ENCODE measurements at places on chromosomes 2 and 18. TPM values are rescaled to one million over a fixed set of nuclear protein-coding genes. Genes with fewer than 3 reads are reported as not detected.

HES6 gene
- 25.8 TPM for total RNA-seq

CYTIP gene
- total RNA-seq, result 97.7 TPM

GRCh38 chr2:186721956-186722355 lies 28.1 kb downstream of the FAM171B start:
- no peaks in the 10 kb centered on the region for H3K4me1 ChIP-seq
- no peaks in the 10 kb centered on the region for H3K27me3 ChIP-seq
- no peak overlapping the region for H3K4me3 ChIP-seq
- DNase-seq, result peak; percentile 10

DNA sequence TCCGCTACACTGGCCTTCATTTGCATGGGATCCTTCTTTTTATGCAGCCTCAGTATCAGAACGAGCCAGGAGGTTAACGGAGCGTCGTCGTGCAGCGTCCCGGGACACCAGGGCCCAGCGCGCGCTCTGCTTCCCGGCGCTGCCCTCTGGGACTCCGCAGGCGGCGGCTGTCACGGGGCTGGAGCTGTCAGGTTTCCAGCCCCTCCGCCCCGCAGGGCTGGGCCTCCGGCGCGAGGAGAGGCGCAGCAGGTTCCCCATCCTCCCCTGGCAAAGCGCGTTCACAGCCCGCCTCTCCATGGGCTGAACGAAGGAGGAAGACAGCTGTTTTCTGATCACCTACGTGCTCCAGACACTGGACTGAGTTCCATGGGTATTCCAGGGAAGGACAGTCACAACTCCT lies 12.5 kb upstream of the PAX8 start:
- H3K4me1 ChIP-seq, result no peaks in the 10 kb centered on the region
- H3K27ac ChIP-seq, result no peak overlapping the region
- no peaks in the 10 kb centered on the region for H3K36me3 ChIP-seq
- H3K27me3 ChIP-seq, result no peaks in the 10 kb centered on the region
- H3K4me3 ChIP-seq, result no peak overlapping the region

- no peak overlapping the region for H3K4me3 ChIP-seq
- H3K36me3 ChIP-seq, result no peaks in the 10 kb centered on the region
- H3K27ac ChIP-seq, result no peak overlapping the region
- no peak for DNase-seq
These were observed 312.4 kb downstream of the PLCL1 start for GRCh38 chr2:198116756-198117155.

GRCh38 chr18:54849683-54850082 lies 21.4 kb downstream of the RAB27B start:
- no peak overlapping the region for H3K4me3 ChIP-seq
- H3K4me1 ChIP-seq, result no peaks in the 10 kb centered on the region
- H3K36me3 ChIP-seq, result no peaks in the 10 kb centered on the region
- no peak for DNase-seq
- 0 out of 2 replicates have a peak, but pooled peaks cover 2% of the 10 kb centered on the region for H3K27me3 ChIP-seq

Measured in Karpas-422 (cell line).